ENCODE measurements at places on chromosomes 16 and 17.

- no peak for DNase-seq
Measured at GRCh38 chr17:50275279-50275678, 1.0 kb downstream of the TMEM92 start.

DNA sequence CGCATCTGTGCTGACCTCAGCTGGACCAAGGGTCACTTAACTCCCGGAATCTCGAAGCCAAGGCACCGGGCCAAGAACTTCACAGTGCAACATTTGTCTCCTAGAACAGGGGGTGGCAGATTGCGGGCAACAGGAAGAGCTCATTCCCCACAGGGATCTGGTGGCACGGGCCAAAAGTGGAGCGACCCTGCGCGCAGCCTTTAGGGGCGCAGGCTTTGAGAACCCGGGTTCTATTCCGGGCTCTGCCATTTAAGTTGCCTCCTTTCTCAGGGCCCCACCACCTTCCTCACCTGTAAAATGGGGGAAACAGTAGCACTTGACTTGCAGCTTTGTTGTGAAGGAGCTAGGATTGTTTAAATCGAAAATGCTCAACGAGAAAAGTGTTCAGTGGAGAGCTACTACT lies 651 bp downstream of the SHMT1 start:
- DNase-seq, result peak; percentile 6

DNA sequence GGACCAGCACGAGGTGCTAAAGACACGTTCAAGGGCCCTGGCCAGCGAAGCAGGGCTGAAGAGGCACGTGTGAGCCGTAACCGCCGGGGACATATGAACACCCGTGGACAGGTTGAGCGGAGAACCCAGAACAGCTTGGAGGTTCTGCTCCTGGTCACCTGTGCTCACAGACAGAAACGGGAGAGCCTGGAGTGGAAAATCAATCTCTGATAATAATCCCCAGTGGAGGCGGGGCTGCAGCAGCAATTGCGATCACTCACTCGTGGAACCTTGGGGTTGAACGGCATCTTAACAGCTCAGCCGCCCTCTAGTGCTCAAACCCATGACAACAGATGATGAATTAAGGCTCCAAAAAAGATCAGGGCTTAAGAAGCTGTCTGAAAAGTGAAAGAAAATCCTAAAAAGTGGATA lies 25.6 kb downstream of the WIPI1 start:
- peak; percentile 24 for DNase-seq

- no peak for DNase-seq
Measured at GRCh38 chr17:21089933-21090901, 36.5 kb upstream of the DHRS7B start.

DNA sequence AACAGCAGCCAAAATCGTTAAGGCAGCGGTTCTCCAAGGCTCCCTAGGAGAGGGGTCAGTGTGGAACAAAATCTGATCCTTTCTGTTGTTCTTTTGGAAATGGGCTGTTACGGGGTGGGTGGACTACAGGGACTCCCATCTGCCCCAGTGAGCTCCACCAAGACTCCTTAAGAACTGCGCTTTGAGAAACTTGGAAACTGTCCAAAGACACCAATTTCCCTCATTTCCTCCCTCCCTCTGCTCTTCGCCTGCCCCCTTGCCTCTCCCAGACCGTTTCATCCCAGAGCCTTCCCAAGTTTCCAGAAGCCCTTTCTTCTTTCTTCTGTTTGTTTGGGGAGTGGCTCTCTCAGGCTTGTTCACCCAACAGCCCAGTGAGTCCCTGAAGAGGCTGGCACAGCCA lies 205.4 kb downstream of the COPRS start:
- DNase-seq, result no peak

Data from fibroblast of the conjunctiva (primary cell).